ENCODE measurements at places on chromosomes 1 and 21.

DNA sequence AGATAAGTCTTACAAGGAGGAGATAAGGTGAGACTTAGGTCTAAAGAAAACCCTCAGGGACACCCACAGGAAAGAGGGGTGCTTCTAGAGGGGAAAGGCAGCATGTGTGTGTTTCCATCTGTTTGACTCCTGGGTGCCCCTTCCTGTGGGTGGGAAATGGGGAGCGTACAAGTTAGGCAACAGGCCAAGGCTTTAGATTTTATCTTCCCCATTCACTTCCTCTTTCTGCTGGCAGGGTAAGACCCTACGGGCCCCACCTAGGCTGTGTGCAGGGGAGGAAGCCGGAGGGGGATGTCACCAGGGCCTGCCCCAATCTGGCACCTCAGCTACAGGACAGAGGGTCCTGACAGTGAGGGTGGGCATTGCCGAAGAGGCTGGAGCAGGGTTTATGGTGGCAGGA, 2.5 kb upstream of the OLIG1 start:
- DNase-seq: no peak

GRCh38 chr1:71651214-71651613, 570.4 kb upstream of the ZRANB2 start:
- no peak for DNase-seq

DNA sequence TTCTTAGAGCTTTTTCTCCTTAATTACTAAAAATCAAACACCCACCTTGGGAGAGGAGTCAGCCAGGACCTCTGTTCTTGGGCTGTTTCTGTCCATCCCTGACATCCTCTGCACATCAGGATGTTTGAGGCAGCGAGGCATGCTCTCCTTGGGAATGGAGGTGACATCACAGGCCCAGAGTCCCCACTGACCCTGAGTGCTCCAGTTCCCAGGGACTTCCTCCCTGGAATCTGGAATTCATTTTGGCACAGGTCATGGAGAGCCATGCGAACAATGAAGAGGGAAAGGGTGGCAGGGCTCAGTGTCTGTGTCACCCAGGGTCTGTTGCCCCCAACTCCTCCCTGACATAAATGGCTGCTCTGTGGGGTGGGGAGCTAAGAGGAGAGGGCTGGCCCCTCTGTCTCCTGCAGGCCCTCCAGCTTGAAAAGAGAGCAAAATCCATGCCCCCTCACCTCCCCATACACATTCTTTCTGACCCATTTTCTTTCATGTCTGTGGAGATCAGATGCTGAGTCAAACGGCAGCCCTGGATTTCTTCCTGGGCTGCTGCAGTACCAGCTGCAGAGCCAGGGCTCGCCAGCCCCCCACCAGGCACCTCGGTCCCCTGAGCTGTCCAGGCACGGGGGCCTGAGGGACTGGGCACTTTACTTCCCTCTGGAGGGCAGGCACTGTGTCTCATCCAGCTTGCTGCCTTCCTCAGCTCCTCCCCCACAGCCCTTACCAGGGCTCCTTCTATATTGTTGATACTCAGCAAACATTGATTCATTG, 102.0 kb downstream of the NMNAT2 start:
- no peak for DNase-seq

- no peak for DNase-seq
These were observed 6.7 kb upstream of the RSRP1 start for GRCh38 chr1:25253911-25254310.

GRCh38 chr1:29651684-29652665, 415.7 kb downstream of the PTPRU start:
- DNase-seq: no peak

DNA sequence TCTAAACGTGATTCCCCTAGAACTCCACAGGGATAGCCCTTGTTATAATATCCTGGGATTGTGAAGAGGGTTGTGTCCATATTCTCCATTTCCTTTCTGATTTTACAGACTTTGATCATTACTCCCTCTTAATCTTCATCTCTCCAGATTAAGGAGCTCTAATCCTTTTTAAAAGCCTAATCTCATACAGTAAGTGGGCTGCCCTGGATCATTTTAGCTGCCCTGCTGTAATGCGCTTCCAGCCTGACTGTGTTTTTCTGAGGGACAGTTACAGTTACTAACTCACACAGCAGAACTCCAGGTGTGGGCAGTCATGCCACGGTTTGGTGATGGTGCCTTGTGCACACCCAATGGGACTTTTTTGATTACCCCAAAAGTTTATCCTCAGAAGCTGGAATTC, 33.5 kb downstream of the PROX1 start:
- no peak for DNase-seq

DNA sequence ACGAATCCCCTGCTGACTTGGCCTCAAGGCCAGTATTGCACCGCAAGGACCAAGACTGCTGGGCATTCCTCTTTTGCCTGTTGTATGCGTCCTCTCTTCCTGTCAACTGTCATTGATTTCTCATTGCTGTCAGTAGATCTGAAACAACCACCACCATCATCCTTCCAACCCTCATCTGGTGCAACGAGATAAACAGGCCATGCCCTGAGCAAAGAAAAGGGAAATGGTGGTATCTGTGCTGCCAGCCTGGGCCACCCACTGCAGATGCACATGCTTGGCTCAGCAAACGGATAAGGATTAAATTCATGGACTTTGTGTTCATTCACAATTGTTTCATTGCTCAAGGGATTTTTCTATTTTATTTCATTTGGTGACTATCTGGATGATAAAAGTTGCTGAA, 13.6 kb downstream of the OXCT2 start:
- no peak for DNase-seq

- no peak for DNase-seq
These were observed 61.6 kb downstream of the CD46 start for GRCh38 chr1:207813512-207813881.

DNA sequence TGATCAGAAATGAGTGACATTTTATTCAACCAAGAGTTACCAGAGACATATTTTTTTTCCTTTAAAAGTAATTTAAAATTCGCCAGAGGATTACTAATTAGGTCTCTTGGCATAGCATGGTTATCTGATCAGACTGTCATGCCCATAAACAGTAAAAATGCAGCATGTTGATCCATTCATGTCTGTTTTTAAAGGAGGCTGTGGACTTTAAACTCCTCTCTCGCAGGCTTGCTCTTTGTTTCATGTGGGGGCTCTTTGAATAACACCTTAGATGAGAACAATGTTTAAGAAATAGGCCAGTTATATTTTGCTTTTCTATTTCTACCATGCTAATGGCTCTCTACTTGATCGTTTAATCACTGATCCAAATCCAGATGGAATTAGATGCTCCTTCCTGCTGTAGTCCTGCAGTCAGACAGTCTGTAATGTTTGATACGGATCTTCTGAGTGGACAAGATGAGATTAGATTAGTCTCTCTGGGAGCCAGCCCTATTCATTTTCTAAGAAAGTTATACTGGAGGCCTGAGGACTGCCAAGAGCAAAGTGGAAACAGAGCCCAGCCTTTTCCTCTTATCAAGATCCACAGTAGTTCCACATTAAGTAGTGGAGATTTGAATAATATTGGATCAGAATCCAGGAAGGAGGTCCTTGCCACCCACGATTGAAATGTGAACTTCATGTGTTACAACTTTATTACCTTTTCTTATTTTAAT, 197.4 kb downstream of the HS2ST1 start:
- no peak for DNase-seq

- DNase-seq: no peak
These were observed 7.9 kb upstream of the TNNT2 start for GRCh38 chr1:201385299-201385891.

- no peak for DNase-seq
These were observed 4.3 kb upstream of the MX2 start for GRCh38 chr21:41357546-41357945.

DNA sequence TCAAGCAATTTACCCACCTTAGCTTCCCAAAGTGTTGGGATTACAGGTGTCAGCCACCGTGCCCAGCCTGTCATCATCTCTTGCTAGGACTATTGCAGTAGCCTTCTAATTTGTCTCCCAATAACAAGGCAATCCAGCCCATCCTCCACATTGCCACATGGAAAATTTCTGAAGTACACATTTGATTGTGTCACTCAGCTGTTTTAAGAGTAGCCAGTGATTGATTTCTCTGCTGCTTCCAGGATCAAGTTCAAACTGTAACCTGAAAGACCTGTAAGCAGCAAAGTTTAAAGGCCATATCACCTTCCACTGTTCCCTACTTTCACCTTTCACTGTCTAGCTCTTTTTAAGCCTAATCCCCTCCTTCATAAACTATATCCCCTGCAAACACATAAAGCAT, 7.8 kb upstream of the ELK4 start:
- DNase-seq: no peak

- no peak for DNase-seq
These were observed 252.7 kb downstream of the TTLL7 start for GRCh38 chr1:83746234-83746633.

GRCh38 chr1:202575918-202576653, 134.2 kb downstream of the SYT2 start:
- no peak for DNase-seq

DNA sequence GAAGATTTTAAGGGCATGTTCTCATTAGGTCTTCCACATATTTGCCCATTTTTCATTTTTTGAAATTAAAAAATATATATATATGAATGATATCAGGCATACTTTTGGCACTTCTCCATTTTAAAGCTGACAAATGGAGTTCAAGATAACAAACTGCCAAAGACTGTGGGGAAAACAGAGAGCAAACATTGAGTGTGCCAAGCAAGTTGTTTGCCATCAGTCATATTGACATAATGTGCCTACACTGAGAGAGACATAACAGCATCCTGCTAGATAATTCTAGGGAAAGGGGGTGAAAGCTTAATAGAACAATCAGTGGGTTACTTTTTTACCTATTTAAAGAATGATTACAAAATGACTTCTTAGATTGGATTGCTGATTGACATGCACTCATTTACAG, 529.4 kb upstream of the CXADR start:
- DNase-seq: no peak

- no peak for DNase-seq
These were observed 51.8 kb downstream of the POU2F1 start for GRCh38 chr1:167272369-167272957.

DNA sequence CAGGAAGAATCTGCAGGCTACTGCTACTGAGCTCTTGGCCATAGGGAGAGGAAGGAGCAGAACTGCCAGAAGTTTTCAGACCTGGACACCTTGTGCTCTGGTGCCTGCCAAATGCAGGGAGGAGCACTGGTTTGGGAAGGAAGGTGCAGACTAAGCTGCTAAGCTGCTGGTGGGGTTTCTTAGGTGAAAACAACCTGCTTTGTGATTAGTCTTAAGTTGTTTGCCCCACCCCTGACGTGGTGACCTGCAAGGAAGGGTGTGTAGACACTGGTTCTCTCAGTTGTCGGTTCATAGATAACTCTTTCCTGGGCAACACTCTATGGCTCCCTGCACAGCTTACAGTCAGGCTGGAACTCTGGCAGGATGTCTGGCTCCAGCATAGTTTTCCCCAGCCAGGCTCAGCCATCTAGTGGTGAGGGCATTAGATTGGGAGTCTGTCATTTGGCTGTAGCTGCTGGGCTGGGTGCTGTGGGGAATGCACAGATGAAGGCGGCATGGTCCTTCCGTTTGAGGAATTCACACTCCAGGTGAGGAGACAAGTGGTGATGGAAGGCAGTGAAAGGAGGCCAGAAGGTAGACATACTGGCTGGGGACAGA, 10.3 kb upstream of the S100A10 start:
- no peak for DNase-seq

DNA sequence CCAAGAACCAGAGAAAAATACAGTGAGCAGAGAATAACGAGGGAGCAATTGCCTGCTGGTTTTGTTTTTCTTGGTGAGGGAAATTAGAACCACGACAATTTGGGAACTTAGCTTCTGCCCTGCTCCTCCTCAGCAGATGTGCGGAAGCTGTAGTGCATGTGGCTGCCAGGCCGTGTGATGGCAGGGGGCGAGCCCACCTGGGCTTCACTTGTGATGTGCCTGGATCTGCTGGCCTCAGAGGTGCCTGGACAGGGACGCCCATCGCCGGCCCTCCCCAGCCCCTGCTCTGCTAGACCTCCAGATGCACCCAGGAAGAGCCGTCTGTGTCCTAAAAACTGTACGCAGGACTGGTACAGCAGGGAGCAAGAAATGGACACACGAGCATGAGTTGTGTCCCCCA, 28.5 kb upstream of the C1orf174 start:
- no peak for DNase-seq

GRCh38 chr1:228839656-228840055, 104.4 kb downstream of the RHOU start:
- no peak for DNase-seq

GRCh38 chr1:180558664-180559063, at the start of gene OVAAL:
Gene OVAAL, plus strand, starts transcription at chr1:180558964.
- no peak for DNase-seq

DNA sequence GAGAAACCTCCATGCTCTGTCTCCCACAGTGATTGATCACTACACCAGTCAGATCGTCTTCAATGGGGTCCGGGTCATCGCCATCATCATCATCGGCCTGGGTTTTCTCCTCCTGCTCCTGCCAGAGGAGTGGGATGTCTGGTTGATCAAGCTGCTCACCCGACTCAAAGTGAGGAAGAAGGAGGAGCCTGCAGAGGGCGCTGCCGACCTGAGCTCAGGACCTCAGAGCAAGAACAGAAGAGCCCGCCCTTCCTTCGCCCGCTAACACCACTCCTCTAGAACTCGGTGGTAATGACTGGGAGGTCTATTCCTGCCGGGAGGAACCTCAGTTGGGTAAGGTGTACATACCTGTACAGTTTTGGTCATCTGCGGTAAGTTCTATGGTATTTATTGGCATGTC, 50.3 kb upstream of the COA6 start:
- DNase-seq: no peak

- DNase-seq: no peak
These were observed 27.1 kb upstream of the C1QA start for GRCh38 chr1:22609291-22609690.

GRCh38 chr1:6435547-6435946, 11.0 kb downstream of the ESPN start:
- DNase-seq: no peak

DNA sequence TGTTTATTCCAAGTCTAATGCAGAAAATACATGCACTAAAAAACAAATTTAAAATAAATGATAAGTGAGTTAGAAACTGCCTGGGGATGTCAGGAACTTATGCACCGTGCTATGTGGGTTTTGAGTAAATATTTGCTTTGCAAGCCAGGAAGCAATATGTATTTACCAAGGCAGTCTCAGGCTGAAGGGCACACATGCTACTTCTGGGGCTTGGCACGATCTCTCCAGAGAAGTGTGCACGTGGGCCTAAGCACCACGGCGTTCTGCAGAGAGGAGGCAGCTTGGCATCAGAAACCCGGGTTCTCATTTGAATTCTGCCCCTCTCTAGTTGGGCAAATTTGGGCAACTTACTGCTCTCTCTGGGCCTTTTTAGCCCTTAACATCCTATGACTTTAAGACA, 72.6 kb upstream of the ROR1 start:
- DNase-seq: peak; percentile 87

GRCh38 chr21:15141261-15141970, 76.6 kb upstream of the NRIP1 start:
- DNase-seq: no peak

- no peak for DNase-seq
These were observed 15.5 kb downstream of the CD101 start for GRCh38 chr1:117017062-117017461.

GRCh38 chr1:161864577-161864976, 98.5 kb downstream of the ATF6 start:
- no peak for DNase-seq
